Activated CD8-positive, alpha-beta memory T cell treated with anti-CD3 and anti-CD28 coated beads for 24 hours (primary cell): ENCODE measurements at places on chromosomes 1 and 21.

DNA sequence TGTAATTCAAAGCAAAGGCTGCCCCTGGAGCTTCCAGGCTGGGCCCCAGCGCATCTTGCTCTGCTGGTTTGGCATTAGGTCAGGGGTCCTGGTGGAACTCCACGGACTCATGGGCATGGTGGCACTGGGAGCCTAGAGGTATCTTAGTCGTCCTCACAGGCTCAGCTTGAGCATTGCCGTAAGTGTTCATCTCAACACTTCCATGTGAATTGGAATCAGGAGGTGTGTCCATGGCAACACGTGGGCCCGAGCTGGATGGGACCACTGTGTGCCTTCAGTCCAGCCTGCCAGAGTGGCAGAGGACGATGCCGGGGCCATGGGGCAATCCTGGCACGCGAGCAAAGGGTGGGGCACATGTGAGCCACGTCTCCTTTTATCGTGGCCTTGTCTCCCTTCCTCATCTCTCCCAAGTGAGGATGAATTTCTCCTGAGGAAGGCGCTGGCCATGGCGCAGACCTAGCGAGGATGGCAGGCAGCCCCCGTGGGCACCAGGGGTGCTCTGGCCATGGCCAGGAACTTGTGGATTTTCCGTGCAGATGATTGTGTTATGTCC lies 47.0 kb downstream of the AGPAT3 start:
- DNase-seq = no peak

- DNase-seq = no peak
These were observed 33.7 kb downstream of the RASAL2 start for GRCh38 chr1:178127482-178128191.

DNA sequence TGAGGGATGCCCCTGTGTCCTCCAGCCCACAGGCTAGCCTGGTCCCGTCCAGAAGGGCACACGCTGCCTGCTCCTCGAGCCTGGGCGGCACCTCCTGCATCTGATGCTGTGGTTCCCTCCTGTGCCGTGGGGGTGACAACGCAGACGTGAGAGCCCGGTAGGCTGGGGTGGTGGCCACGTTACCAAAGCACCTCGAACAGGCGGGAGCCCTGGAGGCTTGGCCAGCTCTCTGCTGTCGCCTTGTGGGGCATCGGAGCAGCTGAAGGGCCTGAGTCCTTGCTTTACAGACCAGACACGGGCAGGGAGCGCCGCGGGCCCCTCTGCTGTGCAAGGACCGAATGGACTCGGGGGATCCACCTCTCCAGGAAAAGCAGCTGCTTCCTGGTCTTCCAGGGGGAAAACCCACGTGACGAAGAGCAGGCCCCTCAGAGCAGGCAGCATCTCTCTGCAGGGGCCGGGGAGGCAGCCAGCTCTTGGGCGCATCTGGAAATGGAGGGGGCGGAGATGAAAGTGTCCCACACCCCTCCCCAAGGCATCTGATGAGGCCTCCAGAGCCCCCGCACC lies 133.3 kb downstream of the NPHP4 start:
- DNase-seq = no peak

DNA sequence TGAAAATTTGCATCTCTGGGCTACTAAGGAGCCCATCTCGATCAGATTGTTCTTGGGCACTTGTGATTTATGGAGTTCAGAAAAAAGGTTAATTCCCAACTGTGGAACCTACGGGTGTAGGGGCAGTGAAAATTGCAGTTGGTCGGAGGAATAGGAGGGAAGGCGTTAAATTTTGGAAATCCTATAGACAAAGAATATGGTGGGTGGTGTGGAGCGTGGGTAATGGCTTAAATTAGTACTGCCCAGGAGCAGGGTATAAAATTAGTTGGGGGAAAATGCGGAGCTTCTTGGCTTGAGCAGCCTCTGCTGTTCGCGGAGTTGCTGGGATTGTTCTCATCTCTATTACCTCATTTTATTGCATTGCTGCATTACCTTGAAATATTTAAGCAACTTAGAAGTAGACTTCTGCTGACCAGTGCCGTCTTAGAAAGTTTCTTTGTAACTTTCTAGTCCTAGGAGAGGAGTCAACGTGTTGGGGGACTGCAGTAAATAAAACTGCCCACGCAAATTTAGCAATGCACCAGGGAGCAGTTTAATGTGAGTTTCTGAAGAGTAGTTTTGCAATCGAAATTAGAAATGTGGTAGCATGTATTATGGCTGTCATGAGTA lies 514 bp downstream of the S1PR1 start:
- peak; percentile 67 for DNase-seq

GRCh38 chr1:29963946-29964345 lies 727.6 kb downstream of the PTPRU start:
- DNase-seq = no peak

DNA sequence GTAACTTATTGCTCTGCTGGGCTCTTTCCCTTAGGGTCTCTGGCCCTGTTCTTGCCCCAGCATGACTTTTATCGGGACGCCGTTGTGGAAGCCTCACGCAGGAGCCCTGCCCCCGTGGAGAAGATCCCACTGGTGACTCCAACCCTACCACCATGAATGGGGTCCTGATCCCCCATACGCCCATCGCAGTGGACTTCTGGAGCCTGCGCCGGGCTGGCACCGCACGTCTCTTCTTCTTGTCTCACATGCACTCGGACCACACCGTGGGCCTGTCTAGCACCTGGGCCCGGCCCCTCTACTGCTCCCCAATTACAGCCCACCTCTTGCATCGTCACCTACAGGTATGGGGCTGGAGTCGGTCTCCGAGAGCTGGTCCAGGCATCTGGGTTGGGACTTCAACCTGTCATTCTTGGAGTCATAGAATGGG lies 322 bp downstream of the DCLRE1B start:
- no peak for DNase-seq

DNA sequence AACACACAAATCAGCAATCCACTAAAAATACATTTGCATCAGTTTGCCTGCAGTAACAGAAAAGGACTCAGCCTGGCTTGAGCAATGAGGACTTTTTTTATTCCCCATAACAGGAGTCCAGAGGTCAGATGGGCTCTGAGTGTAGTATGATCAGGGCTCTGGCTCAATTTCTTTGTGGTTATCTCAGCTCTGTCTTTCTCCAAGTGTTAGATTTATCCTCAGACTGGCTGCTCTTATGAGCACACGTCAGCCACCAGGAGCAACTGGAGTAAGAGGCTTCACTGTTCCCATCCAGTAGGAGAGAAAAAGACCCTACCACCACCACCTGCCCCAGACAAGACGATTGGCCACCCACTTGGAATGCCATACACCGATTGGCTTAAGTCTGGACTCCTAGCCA lies 36.2 kb upstream of the KLHDC7A start:
- no peak for DNase-seq
